ENCODE measurements at places on chromosomes 4 and X.
A peak's percentile ranks its signal among the peaks of the same experiment; 100 is the strongest.

DNA sequence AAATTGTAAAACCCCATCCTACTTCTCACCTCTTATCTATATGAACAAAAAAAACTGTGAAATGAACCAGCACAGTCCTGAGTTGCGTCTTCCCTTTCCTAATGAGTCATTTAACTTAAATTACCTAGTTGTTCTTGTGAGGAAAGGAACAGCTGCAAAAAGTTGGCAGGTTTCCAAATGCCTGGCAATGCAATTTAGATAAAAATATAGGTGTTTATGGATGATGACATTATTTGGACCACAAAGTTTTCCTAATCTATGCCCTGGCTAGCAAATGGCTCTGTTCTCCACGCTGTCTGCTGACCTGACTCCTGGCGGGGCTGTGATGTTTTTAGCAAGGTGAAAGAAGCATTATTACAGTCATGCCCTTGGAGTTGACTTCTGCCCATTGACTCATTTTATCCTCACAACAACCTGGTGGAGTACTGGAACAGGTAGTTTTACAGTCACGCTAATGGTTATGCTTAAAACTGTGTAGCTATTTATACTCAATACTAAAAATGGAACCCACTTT, 29.8 kb upstream of the RELL1 start:
- peak; percentile 4 for DNase-seq

GRCh38 chrX:68175562-68175961, 257.7 kb downstream of the OPHN1 start:
- DNase-seq: no peak

GRCh38 chr4:15488658-15489470, 19.2 kb downstream of the CC2D2A start:
- no peak for DNase-seq

GRCh38 chrX:41529221-41529620, 82.1 kb downstream of the NYX start:
- no peak for DNase-seq

- DNase-seq: peak; percentile 3
Measured at GRCh38 chr4:172601195-172601594, 567.4 kb upstream of the GALNT7 start.

DNA sequence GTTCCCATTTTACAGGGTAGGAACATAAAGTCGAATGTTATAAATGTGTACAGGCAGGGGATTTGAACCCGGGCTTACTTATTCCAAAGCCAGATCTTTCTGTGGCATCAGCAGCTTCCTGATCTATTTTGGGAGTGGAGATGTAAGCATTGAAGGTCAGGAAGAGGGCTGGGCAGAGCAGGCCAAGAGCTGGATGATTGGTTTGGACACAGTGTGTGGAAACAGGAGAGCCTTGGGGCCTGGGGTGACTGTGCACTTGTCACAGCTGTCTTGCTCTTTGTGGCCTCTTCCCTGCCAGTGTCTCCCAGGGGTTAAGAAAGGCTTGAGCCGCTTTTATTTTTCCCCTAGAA, 127.9 kb upstream of the ENPP6 start:
- DNase-seq: no peak

GRCh38 chr4:25131381-25131780, 28.9 kb downstream of the SEPSECS start:
- no peak for DNase-seq

GRCh38 chr4:158065603-158066002, 107.2 kb downstream of the GASK1B start:
- no peak for DNase-seq

- DNase-seq: no peak
Measured at GRCh38 chr4:5021546-5021945, 2.3 kb upstream of the CYTL1 start.

GRCh38 chrX:18146954-18147353, 73.7 kb downstream of the BEND2 start:
- DNase-seq: peak; percentile 4

DNA sequence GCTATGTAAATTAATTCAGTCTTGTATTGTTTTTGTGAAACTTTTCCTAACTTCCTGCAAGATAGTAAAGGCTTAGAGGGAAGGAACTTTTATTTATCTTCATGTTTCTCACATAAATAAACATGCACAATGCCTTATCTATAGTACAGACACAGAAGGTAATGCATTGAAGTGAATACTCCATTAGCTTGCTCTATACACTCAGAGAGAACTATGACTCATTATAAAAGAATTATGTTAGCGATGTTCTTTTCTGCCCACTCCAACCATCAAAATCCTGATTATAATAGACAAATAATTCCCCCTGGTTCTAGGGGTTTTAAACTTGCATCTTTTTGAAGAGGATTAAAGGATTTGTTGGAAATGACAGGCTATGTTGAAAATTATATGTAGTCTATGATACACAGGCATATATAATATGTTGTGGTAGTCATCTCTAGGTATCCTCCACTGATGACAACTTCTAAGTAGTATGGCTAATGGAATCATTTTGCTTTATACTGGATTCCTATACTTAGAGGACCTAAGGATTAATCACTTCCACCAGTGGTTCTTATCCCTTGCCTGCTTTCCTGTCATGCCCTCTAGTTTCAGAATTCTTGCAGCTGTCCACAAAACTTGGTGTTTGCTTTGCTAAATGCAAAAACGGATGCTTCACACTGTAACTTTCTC, 115.7 kb downstream of the NDST4 start:
- DNase-seq: no peak

DNA sequence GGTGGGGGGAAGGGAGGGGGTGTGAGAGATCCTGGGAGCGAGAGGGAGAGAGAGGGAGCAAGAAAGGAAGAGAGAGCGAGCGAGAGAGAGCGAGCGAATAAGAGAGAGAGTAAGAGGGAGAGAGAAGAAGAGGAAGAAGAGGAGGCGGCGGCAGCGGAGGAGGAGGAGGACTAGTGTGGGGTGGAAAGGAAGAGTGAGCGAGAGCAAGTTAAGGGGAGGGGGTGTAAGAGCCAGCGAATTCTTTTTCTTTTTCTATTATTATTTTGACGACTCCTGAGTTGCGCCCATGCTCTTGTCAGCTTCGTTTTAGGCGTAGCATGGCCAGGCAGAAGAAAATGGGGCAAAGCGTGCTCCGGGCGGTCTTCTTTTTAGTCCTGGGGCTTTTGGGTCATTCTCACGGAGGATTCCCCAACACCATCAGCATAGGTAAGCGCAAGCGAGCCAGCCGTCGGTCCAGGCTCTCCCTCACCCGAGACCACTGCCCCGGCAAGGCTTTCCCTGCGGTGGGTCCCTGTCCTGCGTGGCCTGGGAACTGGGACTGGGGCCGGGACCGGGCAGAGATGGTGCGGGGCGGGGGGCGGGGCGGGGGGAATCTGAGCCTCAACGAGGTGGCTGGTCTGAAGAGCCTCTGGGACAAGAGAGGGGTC, at the start of gene GRIA3:
Gene GRIA3, plus strand, starts transcription at position 60 of the 647 bp plus-strand sequence. Its CDS starts 258 bp downstream, at position 318.
- DNase-seq: no peak

All from NCI-H510A treated with DMSO at 0.1 percent for 48 hours (cell line).